Bladder microvascular endothelial cell (primary cell): ENCODE measurements at places on chromosomes 6 and 20. TPM values are rescaled to one million over a fixed set of nuclear protein-coding genes. Genes with fewer than 3 reads are reported as not detected.

The PIM1 gene
- 1.1 and 3.1 TPM in 2 replicates for total RNA-seq

The HLA-DRB5 gene
- 1.6 and 12.3 TPM in 2 replicates for total RNA-seq

The DOK5 gene
- 0.16 and 0.50 TPM in 2 replicates for total RNA-seq

The ARMC12 gene
- total RNA-seq = 0.50 TPM in 1 of 2 replicates, not detected in the other

The GRM1 gene
- total RNA-seq = under 0.01 TPM in 1 of 2 replicates, not detected in the other

The SAPCD1 gene
- 1.3 and 2.9 TPM in 2 replicates for total RNA-seq

The MATN4 gene
- 0.06 TPM in 1 of 2 replicates, not detected in the other for total RNA-seq

The TSPYL4 gene
- total RNA-seq = 5.7 and 11.0 TPM in 2 replicates

The TNNC2 gene
- not detected in 2 replicates for total RNA-seq
